ENCODE measurements at places on chromosomes 16 and 17.

DNA sequence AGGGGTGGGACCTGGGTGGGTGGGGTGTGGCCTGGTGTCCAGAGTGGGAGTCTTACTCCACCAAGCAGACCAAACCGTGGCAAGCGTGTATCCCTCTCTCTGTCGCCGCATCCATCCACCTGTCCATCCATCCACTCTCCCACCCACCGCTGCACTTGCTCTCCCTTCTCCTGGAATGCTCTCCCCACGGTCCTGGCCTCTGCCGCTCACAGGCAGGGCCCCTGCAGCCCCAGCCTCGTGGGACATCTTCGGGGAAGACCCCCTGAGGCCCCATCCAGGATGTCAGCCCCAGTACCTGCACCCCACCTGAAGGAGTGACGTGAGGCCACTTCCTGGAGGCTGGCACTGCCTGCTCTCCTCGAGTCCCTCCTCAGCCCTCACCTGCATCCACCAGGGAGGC, 189.5 kb upstream of the GSE1 start:
- no peak for DNase-seq

DNA sequence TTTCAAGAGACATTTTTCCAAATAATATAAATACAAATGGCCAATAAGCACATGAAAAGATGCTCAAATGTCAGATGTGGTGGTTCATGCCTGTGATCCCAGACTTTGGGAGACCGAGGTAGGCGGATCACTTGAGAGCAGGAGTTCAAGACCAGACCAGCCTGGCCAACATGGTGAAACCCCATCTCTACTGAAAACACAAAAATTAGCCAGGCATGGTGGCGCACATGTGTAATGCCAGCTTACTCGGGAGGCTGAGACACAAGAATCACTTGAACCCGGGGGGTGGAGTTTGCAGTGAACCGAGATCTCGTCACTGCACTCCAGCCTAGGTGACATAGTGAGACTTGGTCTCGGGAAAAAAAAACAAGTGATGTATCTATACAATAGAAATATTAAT, 2.9 kb upstream of the GALK1 start:
- no peak for DNase-seq

GRCh38 chr17:34651402-34651811, 72.0 kb downstream of the TMEM132E start:
- DNase-seq, result no peak

DNA sequence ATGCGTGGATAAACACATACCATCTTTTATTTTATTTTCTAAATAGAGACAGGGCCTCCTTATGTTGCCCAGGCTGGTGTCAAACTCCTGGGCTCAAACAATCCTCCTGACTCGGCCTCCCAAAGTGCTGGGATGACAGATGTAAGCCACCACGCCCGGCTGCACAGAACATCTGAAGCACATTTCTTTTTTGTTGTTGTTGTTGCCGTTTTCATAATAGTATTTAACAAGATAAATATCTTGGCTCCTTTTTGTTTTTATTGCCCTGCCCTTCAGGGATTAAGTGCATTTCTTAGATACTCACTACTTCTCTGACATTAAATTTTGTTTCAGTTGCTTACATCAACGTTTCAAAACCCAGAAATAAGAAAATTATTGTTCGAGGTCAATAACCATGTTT, 37.4 kb downstream of the ANKRD11 start:
- DNase-seq, result no peak

GRCh38 chr16:30096105-30096861, at the start of gene YPEL3:
YPEL3 (minus strand) TSS chr16:30096213; CDS start chr16:30095482, 731 bp downstream.
- peak; percentile 82 for DNase-seq

GRCh38 chr17:32443827-32444300, 446 bp upstream of the PSMD11 start:
- no peak for DNase-seq

- no peak for DNase-seq
Measured at GRCh38 chr16:85781156-85781555, 18.2 kb downstream of the EMC8 start.

DNA sequence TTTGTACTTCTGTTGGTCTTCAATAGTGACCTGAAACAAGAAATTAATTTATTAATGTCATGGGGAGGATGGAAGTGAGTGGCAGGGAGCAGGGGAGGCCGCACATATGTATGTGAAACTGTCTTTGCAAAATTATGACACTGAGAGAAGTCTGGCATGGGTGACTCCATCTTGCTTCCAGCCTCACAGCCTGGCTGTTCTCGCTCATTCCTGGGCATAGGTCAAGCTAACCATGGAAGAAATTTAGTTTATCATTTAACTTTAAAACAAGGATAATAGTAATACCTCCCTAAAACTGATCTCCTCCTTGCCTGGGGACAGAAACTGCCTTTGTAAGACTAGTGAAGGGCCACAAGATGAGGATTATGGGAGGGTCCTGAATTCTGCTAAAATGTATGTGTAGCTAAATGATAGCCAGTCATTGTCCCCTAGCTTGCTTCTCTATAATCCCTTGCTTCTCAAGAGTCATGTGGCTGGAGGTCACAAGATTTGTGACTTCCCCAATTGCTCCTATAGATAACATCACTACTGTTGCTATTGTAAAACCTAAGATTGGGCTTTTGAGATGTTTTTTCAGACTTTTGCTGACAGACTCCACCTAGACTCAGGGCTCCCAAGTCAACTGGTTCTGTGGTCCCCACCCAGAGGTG, 126.0 kb downstream of the HS3ST3A1 start:
- no peak for DNase-seq

DNA sequence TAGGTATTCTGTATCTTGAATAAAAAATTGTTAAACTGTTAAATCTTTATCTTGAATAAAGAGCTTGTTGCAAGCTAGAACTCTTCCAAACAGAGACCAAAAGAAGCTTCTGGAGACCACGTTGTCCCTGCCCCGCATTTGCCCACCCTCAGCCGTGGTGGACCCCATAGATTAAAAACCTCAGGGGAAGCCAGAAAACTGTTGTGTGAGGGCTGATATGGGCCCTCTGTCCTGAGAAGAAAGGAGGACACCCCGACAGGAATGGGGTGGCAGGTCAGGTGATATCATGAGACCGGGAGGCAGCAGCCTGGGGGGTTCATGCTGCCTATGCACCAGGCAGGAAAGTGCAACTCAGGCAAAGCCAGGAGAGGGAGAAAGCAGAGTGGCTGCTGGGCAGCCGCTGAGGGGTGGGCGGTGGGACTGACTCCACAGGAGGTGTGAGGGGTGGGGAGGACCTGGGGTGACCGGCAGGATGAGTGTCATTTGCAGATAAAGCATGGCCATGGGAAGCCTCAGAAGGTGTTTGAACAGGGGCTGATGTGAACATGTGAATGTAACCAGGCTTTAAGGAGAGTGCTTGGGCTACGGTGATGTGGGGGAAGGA, 147.8 kb downstream of the IRF8 start:
- DNase-seq, result no peak

DNA sequence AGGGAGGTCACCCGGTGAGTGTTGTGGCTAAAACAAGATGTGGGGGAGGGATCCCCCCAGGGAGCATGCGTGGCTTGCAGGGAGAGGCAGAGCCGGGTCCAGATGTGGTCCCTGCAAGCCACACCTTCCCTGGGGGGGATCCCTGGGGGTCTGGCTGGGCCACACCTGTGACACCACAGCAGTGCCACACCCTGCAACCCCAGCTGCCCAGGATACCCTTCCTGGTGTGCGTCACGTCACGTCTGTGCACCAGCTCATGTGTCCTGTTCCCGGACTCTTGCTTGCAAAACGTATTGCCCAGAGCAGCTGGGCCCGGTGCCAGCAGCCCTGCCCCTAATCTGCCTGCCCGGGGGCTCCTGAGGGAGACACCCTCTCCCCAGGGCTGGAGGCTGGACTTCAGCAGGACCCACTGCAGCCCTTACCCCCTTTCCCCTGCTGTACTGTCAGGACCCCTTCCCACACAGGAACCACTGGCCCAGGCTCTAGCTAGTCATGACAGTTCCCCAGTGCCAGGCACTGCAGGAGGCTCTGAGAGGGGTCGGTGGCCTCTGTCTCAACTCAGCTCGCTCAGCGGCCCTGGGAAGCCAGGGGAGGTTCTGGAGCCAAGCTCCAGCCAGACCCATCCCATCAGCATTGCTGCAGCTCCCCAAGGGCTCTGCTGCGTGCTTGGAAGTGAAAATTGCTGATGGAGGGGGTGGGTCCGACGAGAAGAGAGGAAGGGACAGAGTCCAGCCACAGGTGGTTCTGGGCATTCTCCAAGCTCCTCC, 25.8 kb upstream of the ACSF3 start:
- no peak for DNase-seq

DNA sequence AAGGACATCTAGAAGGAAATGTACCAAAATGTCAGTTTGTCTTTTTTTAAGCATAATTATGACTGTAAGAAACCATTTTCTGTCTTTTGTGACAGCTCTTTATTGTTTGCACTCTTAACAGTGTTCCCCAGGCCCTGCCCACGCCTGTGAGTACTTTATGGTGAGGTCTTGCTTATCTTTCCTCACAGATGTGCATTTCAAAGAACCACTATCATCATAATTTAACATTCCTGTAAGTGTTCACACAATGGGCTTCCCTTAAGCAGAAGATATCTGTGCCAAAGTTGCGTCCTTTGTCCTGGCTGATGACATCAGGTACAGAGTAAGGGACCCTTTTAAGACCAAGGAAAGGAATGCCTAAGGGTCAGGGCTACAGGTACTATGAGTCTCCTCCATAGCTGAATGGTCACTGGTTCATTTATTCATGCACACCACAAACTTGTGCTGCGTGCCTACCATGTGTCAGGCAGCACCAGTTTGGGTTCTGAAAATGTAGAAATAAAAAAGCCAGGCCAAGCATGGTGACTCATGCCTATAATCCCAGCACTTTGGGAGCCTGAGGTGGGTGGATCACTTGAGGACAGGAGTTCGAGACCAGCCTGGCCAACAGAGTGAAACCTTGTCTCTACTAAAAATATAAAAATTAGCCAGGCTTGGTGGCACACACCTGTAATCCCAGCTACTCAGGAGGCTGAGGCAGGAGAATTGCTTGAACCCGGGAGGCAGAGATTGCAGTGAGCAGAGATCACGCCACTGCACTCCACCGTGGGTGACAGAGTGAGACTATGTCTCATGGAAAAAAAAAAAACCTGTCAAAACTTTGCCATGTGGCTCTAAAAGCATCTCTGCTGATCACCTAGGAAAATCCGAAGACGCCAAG, 55.4 kb upstream of the NLK start:
- DNase-seq, result no peak

DNA sequence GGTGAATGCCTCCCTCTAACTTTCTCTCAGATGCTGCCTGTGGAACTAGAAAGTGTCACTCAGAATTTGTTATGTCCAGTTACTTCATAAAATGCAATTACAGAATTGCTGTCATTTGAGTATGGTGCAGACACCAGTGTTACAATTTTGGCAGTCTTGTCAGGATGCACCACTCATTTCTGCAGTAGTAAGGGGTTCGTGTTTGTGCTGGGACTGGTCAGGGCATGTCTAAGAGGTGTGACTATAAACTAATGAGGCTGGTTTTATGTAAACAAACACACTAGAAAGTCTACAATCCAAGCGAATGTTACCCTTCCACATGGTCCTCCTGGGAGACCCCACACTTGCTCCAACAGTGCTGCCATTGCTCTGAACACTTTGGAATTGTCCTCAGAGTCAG, 206.2 kb downstream of the ANKFN1 start:
- no peak for DNase-seq

- DNase-seq, result no peak
Measured at GRCh38 chr16:74296104-74296431, 546 bp upstream of the PSMD7 start.

DNA sequence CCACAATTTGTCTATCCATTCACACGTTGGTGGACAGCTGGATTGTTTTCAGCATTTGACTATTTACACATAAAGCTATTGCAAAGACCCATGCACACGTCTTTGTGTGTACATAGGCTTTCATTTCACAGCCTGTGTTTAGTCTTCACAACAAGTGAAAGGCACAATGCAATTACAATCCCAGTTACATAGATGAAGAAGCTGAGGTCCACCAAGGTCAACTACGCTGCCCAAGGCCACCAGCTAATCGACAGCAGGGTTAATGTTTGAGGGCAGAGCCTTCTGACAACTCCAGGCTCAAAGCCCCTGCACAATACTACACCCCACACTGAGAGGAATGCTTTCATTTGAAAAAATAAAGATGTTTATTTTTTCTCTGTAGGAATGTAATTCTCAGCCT, 93.6 kb upstream of the CDH13 start:
- DNase-seq, result no peak

DNA sequence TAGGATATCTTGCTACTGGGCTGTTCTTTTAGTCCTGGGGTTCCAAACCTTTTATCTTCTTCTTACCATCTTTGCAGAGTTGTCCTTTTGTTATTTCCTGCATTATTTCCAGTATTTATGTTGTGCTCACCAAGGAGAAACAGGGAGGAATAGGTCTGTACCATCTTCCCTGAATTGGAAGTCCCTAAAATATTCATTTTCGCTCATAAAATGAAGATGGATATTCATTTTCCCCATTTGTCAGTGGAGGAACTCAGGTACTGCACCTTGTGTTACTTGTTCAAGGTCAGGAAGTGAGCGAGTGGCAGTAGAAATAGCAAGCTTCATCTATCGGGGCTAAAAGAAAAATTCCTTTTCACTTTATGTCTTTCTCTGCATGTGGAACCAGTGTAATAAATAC, 989.7 kb downstream of the CDH11 start:
- no peak for DNase-seq

DNA sequence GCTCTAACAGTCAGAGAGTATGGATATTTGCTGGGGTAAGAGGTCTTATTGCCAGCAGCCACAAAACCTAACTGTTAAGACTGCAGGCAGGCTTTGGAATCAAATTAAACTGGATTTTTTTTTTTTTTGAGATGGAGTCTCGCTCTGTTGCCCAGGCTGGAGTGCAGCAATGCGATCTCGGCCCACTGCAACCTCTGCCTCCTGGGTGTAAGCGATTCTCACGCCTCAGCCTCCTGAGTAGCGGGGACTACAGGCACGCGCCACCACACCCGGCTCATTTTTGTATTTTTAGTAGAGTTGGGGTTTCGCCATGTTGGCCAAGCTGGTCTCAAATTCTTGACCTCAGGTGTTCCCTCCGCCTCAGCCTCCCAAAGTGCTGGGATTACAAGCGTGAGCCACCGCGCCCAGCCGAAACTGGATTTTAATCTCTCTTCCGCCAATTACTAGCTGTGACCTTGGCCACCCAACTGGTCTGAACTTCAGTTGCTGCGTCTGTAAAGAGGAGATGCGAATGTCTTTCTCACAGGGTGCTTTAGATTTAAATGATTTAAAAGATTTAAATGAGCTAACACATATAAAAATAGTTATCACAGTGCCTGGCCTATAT, 842 bp downstream of the MRPL10 start:
- DNase-seq, result no peak

DNA sequence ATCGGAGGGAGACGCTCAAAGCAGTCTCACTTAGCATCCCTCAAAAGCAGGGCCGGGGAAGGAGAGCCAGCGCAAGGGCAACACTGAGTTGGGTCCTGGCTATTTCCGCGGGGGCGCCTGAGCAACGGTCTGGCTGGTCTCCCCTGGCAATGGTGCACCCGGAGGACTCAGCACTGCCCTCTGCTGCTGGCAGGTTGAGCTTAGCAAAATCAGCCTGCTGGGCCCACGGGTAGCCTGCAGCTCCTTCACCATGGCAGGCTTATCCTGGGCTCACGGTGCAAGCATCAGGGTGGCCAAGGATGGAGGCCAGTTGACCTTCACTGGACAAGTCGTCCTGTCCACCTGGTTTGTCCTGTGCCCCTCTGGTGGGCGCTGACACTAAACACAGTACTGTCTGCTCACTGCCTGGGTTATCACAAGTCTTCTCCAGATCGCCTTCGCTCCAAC, 14.4 kb upstream of the ALDH3A1 start:
- peak; percentile 83 for DNase-seq

- no peak for DNase-seq
Measured at GRCh38 chr16:31118223-31119155, 1.0 kb downstream of the KAT8 start.

- no peak for DNase-seq
Measured at GRCh38 chr17:39484178-39484577, 22.9 kb downstream of the CDK12 start.
